ENCODE measurements at places on chromosomes 1 and 21.

- no peak for DNase-seq
Observed at GRCh38 chr1:240149484-240150094, 57.9 kb downstream of the FMN2 start.

- DNase-seq = no peak
Observed at GRCh38 chr21:17903029-17903806, 84.1 kb upstream of the C21orf91 start.

DNA sequence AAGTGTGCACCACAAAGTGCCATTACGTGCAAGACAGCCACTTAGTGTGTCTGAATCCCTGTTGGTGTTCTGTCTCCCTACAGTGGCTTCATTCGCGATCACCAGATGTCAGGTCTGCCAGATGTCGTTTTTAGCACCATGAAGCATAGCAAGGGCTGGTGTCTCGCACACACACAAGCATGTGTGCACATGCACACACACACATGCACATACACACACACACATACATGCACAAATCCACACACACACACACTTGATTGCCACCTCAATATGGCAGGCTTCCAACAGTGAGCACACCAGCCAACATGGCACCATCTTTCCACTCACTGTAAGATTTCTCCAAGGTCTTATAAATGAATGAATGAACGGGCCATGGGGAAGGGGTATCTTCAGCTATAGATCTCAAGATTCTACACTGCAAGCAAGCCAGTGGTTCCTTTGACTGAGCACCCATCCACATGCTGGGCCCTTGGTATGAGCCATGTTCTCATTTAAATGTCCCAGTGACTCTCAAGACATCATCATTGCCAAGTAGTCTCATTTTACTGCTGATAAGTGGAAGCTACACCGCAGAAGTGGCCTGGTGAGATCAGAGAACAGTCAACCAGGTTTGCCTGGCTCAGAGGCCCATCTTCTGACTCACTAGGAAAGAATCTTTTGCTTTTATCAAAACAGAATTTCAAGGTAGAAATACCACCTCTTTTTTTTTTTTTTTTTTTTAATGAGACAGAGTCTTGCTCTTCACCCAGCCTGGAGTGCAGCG, 84.9 kb downstream of the SIM2 start:
- DNase-seq = peak; percentile 57

DNA sequence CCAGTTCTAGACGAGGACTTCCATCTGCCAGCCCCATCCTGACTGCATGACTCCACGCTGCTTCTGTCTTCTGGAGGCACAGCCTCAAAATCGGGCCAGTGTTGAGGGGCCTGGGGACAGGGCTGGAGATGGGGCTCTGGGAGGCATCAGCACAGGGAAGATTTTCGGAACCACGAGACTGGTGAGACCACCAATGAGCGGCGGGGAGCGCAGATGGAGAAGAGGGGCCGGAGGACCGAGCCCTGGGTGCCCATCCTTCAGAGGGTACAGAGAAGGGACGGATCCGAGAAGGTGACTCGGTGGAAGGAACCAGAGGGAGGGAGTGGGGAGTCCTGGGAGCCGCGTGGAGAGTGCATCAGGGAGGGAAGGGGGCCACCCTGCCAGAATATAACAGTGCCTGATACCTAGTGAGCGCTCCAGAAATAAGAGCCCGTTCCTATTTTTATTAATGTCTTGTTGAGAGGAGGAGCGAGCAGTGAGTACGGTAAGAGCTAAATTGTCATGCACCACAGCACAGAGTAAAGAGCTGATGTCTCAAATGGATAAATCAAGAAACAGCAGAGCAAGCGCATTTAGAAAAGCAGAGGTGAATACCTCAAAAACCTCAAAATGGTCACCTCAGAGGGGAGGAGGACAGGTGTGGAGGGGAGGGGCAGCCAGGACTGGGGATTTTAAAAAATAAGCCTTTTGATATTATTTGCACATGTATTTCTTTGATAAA, 26.2 kb upstream of the KIF26B start:
- DNase-seq = no peak

GRCh38 chr1:151008244-151009205, at the start of gene PRUNE1:
PRUNE1 (plus strand) TSS chr1:151008449; CDS start chr1:151008633, 184 bp downstream.
- DNase-seq = no peak

DNA sequence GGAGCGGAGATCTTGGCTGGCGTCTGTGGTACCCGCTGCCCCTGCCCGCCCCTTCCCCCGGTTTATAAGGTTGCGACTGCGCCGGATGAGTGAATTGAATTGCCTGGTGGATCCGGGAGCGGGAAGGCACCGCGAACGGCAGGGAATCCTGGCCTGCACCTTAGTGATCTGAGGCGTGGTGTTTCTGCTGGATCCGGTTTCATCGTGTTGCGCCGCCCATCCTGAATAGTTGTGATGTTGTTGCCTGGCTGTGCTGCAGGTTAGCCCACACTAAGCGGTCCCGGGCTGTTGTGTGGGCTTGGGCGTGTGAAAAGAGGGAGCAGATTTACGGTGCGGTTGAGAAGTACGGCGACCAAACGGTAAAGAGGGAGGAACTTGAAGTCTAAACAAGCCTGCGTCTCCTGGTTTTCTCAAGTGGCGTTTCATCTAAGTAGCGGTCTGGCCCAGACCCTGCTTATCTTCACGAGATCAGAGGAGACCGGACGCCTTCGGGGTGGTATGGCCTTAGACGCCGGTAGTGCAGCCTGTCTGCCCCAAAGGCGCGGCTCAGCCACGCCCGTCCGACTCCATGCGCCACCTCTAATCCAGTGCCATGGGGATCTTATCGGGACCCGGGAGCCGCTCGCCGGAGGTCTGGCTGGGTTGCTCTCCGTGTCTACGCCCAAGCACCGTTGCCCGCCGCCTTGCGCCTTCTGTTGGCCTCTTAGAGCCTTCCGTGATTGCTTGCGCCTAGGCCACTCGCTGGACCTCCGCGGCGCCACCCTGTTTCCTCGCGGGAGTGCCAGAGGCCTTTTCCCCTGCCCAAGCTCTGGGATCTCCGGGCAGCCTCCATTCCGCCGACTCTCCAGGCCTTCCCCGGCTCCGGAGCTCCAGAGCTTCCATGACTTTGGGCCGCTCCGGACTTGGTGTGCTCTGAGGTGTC, 87.5 kb upstream of the RHOU start:
- no peak for DNase-seq

- DNase-seq = peak; percentile 67
Observed at GRCh38 chr1:98210064-98210463, 289.2 kb upstream of the DPYD start.

- no peak for DNase-seq
Observed at GRCh38 chr1:8411803-8412182, 93.9 kb downstream of the SLC45A1 start.

GRCh38 chr1:191320062-191320461, 838.2 kb upstream of the RGS18 start:
- DNase-seq = no peak

GRCh38 chr1:40075266-40075665, 21.8 kb downstream of the PPT1 start:
- DNase-seq = no peak

- DNase-seq = no peak
Observed at GRCh38 chr1:35567947-35568558, 5.1 kb upstream of the TFAP2E start.

- DNase-seq = no peak
Observed at GRCh38 chr1:40783001-40783905, at the start of gene KCNQ4. KCNQ4 (plus strand) TSS chr1:40783787; CDS start chr1:40784094, 307 bp downstream.

DNA sequence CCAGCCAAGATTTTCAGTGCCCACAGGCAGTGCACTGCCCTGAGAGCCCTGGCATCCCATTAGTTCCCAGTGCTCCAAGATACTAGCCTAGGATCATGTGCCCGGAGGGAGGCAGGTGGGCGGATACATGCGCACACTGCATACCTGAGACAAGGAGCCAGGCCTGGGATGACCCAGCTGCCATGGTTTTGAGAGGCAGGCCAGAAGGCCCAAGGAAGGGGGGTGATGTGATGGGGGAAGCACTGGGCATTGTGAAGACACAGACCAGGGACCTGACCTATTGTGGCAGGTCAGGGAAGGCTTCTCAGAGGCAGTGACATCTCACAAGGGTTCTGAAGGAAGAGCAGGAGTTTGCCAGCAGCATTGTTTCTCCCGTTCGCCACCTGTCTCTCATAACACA, 3.6 kb downstream of the ZC3H12A start:
- DNase-seq = no peak

GRCh38 chr1:53517821-53518352, 58.7 kb downstream of the DMRTB1 start:
- no peak for DNase-seq

- DNase-seq = no peak
Observed at GRCh38 chr1:180889325-180889724, 23.4 kb upstream of the KIAA1614 start.

DNA sequence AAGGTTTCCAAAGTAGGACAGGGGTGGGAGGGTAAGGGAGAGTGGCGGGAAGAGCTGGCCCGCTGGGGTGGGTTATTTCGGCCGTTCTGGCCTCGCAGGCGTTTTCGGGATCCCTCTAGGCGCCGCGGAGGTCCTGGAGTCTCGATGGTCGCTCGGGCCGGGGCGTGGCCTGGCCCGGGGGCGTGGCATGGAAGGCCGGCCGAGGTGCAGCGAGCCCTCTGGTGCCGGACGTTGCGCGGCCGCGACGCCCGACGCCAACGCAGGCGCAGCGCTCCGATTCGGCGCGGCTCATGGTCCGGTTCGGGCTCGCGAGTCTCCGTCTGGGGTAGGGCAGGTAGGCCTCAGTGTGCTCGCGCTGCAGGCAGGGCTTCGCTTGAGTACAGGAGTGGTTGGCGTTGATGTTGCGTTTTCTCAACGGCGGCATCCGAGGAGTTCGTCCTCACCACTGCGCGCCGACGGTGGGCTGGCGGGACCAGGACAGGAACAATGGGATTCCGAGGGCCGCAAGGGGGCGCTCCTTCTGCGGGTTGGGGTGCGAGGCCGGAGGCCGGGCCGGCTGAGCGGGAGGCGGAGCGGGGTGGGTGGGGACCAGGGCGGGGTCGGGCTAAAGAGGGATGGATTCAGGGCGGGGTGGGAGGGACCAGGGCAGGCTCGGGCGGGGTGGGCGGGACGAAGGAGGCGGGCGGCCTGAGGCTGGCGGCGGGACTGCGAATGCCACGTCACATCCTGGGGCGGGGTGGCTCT, at the start of gene PGBD2:
Gene PGBD2 (plus strand): TSS at position 227 of the 744 bp plus-strand sequence. CDS start 7,628 bp downstream, outside the sequence.
- no peak for DNase-seq

DNA sequence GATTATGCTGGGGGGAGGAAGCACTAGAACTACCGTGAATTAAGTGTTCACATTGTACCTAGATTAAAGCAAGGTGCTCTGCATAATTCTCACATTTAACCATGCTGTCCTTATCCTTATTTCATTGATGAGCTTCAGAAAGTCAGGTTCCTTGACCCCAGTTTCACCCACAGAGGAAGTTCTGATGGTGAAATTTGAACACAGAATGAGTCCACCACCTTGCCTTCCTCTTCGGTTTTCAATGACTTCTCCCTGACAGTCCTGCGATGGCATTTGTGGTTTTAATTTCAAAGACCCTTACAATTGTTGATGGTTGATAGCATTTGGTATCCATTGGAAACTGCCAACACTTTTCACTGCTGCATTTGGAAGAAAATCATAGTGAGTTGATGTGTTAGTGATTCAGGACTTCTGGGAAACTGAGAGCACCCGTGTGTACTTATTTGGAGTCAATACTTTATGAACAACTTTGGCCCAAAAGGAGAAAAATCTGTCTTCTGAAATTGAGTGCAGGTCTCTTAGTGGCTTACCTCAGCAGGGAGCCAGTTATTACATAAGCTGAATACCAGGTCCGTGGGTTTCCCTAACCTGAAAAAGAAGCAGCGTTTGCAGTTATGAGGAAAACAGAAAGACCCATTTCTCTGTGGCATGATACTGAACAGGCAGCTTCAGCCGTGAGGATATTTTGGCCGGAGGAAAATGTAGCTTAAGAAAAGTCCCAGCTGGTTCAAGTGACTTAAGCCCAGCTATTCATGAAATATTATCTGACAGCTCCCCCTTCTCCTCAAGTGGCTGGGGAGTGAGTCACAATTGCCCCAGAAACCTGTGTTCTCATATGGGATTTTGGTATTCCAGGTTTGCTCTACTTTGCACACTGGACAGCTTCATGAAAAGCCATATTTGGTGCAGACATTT, 47.5 kb downstream of the ROR1 start:
- DNase-seq = no peak

DNA sequence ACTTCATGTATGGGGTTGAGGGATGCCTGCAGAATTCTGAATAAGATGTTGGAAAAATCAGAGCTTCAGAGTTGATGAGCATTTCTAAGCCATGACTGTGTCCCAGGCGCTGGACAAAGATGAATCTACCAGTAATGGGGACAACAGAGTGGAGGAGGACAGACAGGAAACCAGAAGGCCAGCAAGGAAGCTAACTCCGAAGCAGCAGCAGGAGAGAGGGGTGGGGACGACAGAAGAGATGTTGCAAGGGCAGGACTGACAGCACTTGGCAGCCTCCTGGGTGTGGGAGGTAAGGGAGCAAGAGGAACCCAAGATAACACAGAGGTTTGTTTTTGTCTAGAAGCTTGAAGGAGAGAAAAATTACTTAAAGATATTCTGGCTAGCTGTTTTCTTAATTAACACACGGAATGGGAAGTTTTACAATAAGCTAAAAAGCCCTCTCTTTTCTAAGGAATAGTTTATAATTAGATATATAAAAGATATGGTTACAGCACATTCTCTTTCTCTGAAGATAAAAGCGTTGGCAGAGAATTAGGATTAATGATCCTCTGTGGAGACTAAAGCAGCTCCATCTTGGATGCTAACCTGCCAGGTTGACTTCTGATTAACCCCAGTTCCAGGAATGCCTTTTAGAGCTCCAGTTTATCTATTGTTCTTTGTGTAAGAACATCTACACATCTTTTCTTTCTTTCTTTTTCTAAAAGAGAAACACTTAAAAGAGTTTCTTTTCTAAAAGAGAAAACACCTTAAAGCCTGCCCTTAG, 92.7 kb downstream of the TENT5C start:
- no peak for DNase-seq

GRCh38 chr1:205936846-205937586, 6.2 kb downstream of the SLC26A9 start:
- DNase-seq = no peak

DNA sequence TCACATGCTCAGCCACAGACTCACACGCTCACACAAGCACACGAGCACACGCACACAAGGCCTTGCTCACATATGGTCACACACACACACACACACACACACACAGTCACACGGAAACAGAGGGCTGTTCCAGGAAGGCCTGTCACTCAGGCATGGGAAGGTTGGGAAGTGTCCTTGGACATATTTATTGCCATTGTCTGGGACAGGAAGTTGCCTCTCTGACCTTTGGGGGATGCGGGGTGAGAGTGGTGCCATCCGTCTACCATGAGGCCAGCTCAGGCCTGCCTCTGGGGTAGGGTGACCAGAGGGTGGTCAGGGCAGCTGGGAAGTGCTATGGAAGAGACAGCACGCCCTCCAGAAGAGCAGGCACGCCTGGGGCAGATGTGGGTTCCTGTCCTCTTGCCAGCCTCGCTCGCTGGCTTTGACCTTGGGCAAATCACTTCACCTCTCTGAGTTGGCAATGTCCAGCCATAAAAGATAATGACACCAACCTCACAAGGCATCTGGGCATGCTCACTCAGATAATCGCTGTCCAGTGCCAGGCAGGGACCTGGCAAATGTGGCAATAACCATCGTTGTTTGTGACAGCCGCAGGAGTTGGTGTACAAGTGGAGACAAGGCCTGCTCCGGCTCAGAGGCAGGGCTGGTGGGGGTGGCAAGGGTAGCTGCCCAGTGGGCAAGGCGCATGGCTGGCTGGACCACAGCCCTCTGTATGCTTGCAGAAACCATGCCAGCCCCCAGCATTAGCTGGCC, 8.0 kb upstream of the GUCA2A start:
- DNase-seq = no peak

Measured in AG04449 (cell line).